ENCODE measurements at places on chromosomes 3 and 15.

DNA sequence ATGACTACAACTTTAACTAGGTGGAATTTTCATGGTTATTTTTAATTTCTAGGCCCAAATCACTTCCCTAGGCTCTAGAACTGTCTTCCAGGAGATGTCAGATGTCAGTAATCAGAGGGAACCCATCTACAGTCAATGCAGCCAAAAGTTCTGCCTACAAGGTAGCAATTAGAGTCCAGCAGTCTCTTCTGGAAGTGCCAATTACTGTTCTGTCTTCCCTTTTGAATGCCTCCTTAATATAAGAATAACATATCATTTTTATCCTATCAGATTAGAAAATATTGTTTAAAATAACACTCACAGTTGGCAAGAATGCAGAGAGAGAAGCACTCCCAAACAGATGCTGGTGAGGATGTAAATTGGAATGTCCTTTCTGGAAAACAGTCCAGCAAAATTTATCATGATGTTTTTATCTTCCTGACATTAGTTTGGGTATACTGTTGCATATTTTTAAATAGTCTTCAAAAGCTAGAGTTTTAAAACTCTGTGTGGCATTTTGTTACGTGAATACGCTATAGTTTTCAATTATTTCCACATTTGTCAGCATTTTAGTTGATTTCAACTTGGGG, 543.7 kb downstream of the FHIT start:
- no peak for DNase-seq

DNA sequence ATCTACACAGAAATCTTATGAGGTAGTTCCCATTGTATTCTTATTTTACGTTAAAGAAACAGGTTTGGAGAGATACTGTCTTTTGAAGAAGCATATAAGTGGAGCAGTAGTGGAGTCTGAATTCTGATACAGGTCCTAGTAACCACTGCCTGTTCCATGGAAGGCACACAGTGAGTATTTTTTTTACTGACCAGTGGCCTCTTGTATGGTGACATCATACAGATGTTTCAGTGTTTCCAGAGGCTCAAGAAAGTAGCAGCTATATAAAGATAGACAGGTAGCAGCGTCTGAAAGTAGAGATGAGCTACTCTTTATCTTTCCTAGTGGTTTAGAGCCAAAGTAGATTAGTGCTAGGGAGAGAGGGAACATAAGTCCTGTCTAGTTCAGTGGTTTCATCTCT, 173.5 kb downstream of the LPP start:
- no peak for DNase-seq

- no peak for DNase-seq
Observed at GRCh38 chr3:49841126-49841696, 15.2 kb downstream of the TRAIP start.

- no peak for DNase-seq
Observed at GRCh38 chr3:99789011-99789721, 28.5 kb upstream of the CMSS1 start.

DNA sequence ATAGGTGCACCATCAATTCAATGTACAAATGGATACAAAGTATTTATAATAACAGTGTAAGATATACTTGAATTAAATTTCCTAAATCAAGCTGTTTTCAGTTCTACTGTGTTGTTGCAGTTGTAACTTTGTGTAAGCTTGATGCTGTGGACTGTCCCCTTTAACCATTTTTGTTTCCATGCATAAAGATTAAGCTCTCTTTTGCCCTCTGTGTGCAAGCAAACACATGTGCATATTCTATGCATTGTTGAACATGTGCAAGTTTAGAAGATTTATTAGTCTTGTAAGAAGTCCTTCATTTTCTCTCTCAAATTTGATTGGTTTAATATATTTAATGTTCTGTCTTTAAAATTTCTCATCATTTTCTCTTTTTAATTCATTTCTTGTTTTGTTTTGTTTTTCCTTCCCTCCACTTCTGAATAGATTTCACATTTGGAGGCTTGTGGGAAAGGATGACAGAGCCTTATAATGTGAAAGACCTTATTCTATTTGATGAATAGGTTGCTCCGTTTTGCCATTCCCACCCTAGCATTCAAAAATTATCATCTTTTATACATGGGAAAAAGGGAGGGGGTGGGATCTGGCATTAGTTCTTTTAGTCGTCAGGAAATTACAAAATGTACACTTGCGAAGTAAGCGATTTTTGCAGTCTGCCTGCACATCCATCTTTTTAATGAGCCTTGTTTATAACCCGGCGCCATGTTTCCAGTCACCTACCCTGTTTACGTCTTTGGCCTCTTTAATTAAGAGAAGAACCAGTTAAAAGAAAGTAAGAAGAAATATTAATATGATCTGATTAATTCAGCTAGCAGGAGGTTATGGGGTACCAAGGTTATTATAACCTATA, 961.5 kb upstream of the NR2F2 start:
- no peak for DNase-seq

GRCh38 chr15:76866008-76866407, 39.1 kb downstream of the SCAPER start:
- DNase-seq: no peak

GRCh38 chr3:3334491-3334890, 155.0 kb upstream of the CRBN start:
- no peak for DNase-seq

- no peak for DNase-seq
Observed at GRCh38 chr15:71934446-71934845, 124.1 kb downstream of the NR2E3 start.

GRCh38 chr3:154059833-154060232, 61.4 kb upstream of the ARHGEF26 start:
- no peak for DNase-seq

All from omental fat pad (tissue), 4 donors.